Suprapubic skin (tissue), 4 donors: ENCODE measurements at places on chromosomes 2 and 18.

GRCh38 chr2:74544634-74545033 lies 9.1 kb downstream of the LOXL3 start:
- no peak for DNase-seq

DNA sequence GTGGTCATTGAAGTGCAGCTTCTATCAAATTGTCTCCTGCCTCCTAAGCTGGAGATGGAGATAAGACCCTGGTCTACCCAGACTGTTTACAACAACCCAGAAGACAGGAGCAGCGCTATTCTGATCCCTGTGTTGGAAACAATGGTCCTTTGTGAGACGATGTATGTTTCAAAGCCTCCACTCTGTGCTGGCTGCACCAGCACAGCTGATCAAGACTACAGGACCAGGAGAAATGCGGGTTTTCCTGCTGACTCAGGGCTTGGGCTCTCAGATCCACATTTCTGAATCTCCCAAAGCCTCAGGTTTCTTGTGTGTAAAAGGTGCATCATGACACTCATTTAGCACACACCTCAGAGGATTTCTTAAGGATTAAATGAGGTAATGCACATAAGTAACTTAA lies 92.0 kb downstream of the POU3F3 start:
- no peak for DNase-seq

DNA sequence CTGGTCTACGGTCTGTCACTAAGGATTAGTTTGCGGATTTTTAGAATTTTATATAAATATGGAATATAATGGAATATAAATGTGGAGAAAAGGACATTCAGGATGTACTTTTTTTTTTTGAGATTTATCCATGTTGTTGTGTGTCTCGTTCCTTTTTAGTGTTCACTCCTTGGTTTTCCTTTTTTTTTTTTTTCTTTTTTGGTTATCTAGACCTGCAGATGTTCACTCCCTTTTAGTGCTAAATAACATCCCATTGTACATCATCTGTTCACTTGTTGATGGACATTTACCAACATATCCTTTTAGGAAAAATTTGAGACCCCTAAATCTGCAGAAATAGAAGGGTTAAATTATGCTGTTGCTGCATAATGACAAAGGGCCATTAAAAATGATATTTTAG lies 25.5 kb upstream of the RPL37A start:
- no peak for DNase-seq

GRCh38 chr2:100482741-100483140 lies 12.5 kb downstream of the NMS start:
- no peak for DNase-seq

DNA sequence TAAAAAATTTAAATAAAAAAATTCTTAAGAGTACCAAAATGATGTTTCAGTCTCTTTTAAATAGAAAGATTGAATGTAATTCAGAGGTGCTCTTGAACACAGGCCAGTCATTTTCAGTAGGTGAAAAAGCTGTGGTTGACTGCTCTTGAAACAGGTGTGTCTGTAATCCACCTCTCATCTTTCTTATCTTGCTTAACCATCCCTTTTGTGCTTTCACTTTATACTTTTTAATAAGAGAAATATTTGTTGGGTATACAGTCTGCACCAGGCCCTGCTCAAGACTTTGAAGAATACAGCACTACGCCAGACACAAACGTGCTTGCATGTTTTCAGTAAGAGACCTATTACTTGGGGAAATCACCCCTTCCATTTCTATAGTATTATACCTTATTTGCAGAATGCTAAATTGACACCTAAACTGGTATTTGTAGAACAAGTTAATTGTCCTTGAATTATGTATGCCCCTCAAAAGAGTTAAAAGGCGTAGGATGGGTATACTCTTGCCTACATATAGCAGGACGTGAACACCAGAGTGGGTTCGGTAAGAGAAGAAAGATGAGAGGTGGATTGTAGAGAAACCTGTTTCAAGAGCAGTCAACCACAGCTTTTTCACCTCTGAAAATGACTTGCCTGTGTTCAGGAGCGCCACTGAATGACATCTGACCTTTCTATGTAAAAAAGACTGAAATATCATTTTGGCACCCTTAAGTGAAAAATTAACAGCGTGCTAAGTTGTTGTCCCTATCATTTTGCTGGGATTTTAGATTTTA lies 4.0 kb upstream of the RTN4 start:
- DNase-seq: no peak

DNA sequence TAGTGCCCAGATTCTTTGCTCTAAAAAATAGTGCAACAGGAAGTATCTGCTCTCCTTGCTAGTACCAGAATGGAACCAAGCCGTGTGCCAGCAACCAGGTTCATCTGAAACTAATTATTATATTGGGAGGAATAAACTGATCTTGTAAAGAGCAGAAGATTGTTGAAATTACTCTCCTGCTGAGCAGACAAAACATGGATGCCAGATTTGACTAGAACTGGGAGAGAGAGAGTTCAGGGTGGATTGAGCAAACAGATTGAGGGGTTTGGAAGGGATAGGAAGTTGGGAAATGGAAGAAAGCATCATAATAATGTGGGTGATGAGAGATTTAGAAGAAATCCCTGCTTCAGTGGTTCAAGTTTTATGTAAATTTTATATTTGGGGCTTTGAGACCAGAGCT lies 160.1 kb upstream of the RASGRP3 start:
- DNase-seq: no peak

- DNase-seq: no peak
These were observed 50.9 kb downstream of the TFCP2L1 start for GRCh38 chr2:121234144-121234543.

- DNase-seq: no peak
These were observed 27.3 kb upstream of the NFU1 start for GRCh38 chr2:69464575-69464974.

GRCh38 chr2:206435742-206436141 lies 7.6 kb upstream of the ADAM23 start:
- no peak for DNase-seq

- DNase-seq: no peak
These were observed 41.3 kb upstream of the KCNE4 start for GRCh38 chr2:223010641-223011040.

- DNase-seq: no peak
These were observed 411.0 kb downstream of the TMEM182 start for GRCh38 chr2:103172821-103173220.

GRCh38 chr2:119474371-119475224 lies 42.9 kb downstream of the TMEM37 start:
- DNase-seq: peak; percentile 72

DNA sequence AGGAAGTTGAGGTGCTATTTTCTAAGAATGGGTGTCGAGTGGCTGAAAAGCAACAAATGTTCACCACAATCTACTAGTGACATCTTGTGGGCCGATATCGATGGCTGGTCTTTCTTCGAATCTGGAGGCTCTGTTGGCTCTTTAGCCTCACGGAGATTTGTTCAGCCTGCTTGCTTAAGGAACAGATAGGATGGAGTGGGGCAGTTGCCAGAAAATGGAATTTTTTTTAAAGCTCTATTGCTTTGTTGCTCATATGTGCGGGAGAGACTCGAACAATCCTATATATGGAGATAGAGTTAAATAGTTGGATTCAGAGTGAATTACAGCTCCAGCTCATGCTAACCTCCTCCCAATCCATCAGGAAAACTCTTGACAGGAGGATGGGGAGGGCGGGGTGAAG lies 70.9 kb upstream of the LYPD6B start:
- DNase-seq: no peak

GRCh38 chr18:48600456-48601090 lies 61.7 kb downstream of the CTIF start:
- DNase-seq: no peak

DNA sequence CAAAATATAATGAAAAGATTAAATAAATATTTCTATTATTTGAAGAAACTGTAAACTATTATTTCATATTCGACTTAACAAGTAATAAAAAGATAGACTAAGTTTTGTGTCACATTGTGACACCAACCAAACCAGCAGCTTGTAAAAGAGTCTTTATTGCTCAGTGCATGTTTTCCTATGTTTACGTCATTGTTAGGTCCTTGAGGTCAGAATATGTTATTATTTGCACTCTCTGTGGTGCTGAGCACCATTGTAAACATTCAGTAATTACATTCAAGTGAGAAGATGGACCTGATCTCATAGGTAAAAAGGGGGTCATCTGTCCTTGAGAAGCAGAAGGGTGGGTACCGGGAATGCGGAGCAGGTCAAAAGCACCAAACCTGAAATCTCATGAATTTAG lies 1999.1 kb upstream of the CELF4 start:
- no peak for DNase-seq

DNA sequence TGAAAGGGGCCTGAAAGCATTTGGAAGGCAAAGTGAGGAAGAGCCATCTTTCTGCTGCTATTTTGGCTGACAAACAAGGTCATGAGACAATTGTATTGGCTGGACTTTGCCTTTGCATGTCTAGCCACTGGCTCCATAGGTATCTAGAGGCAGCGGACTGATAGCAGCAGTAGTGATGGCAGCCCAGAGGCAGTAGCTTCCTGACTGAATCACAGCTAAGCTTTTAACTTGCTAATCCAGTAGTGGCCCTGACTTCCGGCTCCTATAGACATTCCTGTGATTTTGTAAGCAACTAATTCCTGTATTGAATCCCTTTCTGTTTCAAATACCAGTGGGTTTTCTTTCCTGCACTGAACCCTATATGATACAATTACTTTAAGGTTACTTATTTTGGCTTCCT lies 69.8 kb upstream of the PDE1A start:
- no peak for DNase-seq

DNA sequence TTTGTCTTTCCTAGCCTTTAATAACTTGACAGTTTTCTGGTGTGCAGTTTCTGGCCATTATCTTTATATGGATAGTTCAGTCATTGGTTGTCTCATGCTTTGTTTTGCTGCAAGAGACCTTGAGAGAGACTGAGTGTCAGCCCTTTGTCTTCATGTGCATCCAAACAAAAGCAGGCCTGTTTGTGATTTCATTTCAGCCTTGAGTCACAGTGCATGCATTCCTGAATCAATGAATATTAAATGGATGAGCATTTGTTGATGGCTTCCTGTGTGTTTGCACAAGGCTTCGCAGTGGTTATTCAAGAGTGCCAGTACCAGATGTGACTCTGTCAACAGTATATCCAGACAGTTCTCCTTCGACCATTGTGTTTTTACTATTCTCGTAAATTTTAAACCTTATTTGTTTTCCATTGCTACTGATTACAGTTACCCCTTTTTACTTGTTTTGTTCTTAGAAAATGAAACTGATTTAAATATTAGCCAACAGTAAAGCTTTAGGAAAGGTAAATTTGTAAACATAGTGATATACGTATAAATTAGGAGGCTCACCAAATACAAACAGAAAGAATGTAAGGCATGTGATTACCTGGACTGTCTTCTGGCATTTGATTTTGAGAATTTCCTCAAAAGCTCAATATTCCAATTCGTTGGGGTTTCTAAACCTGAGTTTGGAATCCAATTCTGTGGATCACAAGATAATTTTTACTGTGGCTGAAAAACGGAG lies 319.8 kb downstream of the CTNNA2 start:
- DNase-seq: no peak

- DNase-seq: no peak
These were observed 89.6 kb downstream of the UPP2 start for GRCh38 chr2:158191076-158191895.

DNA sequence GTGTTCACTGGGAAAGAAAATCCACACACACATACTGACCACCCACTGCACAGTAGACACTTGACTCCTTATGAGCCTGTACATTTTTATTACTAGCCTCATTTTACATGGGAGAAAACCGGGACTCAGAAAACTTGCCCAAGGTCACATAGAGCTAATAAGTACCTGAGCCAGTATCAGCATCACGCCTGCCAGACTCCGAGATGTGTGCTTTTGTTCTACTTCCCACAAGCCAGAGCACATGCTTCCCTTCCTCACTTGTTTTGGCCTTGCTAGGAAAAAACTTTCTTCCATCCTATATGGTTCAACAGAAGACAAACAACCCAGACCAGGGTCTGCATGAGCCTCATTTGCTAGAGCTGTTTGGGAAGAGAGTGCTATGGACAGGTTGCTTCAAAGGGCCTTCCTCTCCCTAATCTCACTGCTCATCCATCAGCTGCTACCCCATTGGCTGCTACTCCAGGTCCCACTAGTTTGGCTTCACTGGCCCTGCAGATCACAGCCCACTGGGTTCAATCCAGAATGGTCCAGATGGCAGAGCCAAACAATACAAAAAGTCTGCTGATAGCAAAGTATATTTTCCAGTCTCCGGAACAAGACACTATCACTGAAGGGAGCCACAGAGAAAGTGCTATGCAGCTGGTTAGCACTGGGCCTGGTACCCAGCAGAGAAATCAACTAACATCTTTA lies 63.9 kb downstream of the STK39 start:
- no peak for DNase-seq

- DNase-seq: no peak
These were observed 50.3 kb upstream of the ST3GAL5 start for GRCh38 chr2:85939131-85939530.

- no peak for DNase-seq
These were observed 1085.8 kb downstream of the TDRD15 start for GRCh38 chr2:22209545-22209944.

GRCh38 chr2:218722419-218722818 lies 11.8 kb downstream of the TTLL4 start:
- DNase-seq: no peak

GRCh38 chr18:74139411-74139810 lies 8.2 kb downstream of the FBXO15 start:
- no peak for DNase-seq

- DNase-seq: no peak
These were observed 21.4 kb upstream of the LTBP1 start for GRCh38 chr2:32925283-32925815.

DNA sequence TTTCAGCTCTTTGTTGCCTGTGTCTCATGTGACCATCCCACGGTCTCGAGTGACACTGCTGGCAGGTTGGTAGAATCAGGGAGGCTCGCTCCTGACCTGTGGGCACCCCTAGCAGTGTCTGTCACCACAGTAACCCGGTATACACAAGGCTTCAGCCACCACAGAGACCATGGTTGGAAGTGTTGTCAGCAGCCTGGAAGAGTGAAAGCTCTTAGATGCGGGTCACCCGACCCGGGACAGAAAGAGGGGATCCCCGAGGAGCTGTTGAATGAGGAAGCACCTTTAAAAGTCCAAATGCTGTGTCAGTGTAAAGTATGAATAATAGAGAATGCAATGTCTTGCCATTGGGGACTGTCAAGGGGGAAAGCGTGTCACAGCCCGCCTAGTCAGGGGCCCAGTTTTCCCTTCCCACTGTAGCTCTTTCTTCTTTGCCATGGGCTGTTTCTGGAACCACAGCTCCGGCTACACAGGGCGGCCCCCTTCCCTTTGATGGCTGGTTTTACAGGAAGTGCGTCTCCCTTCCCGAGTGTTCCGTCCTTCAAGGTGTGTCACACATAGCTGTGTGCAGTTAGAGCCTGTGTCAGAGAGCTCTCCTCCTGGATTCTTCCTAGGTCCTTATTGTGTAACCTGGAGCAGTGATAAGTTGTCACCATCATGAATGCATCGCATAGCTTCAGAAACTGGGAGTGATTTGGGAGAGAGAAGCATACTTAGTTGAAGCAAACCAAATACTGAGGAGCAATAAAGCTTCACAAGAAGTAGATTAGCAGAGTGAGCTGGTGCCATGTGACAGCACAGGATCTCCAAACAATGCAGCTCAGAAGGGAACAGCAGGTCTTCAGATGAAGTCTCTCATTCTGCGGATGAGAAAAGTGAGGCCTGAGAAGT lies 81.4 kb downstream of the MTCL1 start:
- no peak for DNase-seq

- DNase-seq: no peak
These were observed 260.4 kb upstream of the SP5 start for GRCh38 chr2:170454471-170455372.
